Astrocyte (in vitro differentiated cells and primary cell): ENCODE measurements at places on chromosomes 3 and 15.

DNA sequence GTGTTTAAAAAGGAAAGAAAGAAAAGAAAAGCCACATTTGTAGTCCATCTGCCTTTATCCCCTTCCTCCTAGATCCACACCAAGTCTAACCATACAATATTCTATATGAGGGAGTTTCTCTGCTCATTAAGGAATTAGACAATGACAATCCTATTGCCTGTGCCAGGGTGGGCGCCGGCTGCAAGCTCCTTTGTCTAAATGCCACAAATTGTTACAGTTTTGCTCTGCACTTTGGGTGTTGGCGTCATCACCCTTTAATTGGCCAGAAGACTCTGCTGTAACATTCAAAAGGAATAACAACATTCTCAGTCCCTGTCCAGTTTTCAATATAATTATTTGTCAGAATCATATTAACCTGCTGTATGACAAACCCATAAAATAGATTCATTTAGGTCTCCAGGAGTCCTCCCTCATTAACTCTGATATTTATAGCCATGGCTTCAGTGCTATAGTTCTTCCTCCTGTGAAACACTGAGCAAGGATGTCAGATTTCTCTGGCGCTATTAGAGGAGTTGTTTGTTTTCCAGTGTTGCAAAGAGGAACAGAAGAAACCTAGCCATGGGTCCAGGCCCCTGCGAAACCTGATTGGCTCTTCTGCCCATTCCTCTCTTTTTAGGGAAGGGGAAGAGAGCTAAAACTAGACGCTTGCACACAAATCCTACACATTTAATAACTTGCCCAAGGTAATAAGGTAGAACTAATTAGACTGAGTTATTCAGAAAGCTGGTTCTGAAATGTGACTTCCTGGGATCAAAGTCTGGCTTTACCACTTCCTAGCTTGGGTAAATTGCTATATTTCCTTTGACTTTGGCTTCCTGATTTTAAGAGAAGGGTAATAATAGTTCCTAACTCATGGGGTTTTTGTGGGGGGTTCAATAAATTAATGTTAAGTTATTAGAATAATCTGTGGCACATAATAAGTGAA, 112.4 kb downstream of the CD47 start:
- DNase-seq: no peak

DNA sequence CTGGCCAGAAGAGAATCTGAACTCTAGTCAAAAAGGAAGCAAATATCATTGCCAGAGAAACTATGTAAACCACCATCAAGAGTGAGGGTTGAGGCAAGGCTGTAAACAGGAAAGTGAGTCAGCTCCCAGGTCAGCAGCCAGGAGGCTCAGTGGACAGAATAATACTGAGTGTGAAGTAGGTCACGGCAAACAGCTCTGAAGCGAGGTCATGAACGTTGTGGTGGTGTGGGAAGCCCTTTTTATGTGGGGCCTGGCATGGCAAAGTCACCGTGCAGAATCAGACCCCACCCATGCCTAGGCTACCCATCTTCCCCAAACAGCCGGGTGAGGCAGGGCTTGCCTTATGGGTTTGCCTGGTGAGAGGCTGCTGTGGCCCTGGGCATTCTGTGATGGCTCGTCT, 43.9 kb downstream of the THBS1 start:
- DNase-seq: peak; percentile 92

DNA sequence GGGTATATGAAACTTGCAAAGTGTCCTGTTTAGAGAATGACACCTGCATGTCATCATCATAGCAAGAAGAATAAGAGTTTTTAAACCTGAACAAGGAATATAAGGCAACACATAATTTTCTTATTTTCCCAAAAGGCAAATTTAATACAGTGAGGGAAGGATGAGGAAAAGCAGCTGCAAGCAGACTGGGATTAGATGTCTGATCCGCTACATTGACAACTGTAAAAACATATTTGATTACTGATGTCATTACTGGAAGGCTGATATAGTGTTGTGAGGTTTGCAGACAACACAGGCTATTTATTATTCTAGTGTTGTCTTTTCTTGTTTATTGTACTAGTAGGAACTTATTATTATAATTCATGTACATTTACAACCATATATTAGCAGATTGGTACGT, 528.7 kb downstream of the ZIC1 start:
- no peak for DNase-seq

DNA sequence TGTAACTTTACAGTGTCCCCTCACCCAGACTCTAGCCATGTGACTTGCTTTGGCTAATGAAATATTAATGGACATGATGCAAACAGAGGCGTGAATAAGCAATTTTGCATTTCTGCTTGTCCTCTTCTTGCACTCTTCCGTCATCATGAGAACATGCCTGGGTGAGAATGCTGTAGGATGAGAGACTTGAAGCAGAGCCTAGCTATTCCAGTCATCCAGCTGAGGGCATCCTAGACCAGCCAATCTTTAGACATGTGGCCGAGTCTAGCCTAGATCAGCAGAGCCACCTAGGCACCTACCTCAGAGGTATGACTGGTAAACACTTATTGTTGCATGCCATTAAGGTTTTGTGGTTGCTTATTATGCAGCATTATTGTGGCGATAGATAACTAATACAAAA, 450.5 kb upstream of the AZI2 start:
- no peak for DNase-seq

DNA sequence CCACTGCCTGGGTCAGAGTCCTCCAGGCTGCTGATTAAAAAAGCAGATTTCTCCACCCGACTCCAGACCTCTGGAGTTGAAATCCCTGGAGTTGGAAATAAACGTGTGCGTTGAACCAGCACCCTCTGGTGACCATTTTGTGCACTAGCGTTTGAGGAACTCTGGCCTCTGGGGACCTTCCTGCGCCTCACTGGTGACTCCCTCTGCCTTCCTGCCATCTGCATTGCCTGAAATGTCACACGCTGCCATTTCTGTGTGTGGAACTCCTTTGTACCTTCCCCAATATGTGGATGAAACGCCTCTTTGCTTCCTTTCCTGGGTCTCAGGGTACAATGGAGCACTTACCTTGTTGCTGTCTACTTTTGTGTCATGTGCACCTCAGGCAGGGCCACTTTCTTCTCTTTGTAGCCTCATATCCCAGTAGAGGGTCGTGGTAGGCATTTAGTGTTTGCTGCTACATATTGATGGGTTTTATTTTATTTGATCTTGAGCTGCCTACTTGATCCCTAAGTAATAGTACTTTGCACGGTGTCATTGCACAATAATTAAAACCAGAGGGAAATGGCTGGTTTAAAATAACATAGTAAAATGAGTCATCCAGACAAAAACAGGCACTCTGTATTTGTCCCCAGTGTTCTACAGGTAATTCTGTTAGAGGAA, 56.8 kb downstream of the GPR171 start:
- peak; percentile 37 for DNase-seq

DNA sequence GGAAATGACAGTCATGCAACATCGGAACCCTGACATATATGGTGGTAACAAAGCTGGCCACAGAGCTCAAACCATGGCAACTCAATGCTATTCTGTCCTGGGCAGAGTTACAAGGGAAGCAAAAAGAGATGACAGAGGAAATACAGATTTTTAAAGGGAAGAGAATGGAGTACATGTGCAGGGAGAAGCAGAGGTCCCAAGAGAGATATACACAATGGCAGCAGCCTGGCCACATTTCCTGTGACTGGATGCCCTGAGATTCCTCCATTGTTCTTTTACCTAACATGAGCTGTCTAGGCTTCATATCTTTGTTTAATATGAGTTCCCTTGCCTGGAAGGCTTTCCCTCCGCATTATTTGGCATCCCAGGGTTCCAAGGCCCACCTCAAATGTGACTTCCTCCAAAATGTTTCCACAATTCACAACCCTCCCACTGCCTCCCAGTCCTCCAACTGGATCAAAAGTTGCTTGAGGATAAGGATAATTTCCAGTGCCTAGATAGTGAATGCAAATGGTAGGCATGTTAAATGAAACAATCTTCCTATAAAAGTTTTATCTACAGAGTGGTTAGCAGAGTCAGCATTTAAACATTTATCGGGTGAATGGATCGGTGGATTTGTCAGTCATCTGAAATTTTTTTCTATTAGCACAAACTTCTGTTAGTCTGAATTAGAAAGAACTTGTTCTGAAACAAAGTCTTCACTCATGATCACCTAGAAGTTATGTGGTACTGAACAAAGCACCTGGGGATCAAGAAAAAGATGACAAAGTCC, 86.2 kb downstream of the DHX30 start:
- no peak for DNase-seq

DNA sequence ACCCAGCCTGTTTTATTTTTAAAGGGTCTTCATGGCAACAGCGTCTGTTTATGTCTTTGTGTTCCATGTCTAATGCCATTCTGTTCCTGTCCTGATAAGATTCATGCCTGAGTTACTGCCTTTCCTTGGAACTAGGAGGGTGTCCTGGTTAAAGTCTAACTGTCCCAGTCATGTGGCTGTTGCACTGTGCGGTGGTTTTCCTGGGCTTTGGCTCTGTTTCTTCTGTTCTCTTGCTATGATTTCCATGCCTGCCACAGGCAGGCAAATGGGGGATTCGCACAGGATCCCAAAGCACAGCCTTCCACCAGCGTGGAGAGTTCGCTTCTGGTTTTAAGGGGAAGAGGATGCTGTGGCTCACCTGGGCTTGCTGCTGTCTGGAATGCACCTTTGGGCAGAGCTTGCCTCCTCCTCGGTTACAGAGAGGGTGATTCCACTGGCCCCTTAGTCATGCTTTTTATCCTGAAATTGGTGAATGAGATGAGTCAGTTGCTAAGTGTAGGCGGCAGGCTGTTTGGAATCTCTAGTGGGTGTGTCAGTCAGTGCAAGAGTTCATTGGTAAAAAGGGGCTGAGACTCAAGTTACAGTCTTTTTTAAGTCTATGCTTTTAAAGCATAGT, 86.8 kb downstream of the CCK start:
- DNase-seq: peak; percentile 94

DNA sequence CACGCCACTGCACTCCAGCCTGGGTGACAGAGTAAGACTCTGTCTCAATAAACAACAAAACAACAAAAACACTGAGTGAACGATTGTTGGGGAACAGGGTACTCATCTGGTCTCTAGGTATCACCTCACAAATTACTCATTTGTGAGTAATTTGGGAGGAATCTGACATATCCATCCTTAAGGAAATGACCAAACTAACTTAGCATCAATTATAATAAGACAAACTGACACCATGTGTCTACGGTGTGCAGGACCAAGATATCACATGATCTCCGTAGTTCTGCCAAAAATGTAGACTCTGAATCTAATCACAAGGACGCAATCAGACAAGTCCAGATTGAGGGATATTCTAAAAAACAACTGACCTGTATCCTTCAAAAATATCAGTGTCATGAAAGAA, 12.0 kb upstream of the DAPK2 start:
- peak; percentile 22 for DNase-seq

- DNase-seq: peak; percentile 8
These were observed 63.1 kb downstream of the STRIT1 start for GRCh38 chr3:155230382-155230781.

- no peak for DNase-seq
These were observed 31.9 kb upstream of the TM4SF1 start for GRCh38 chr3:149409351-149409750.

GRCh38 chr3:125250973-125251372, 38.4 kb upstream of the SLC12A8 start:
- no peak for DNase-seq

GRCh38 chr3:111541911-111542483, at the start of gene CD96:
CD96 (plus strand) TSS chr3:111542197; CDS start chr3:111542249, 52 bp downstream.
- peak; percentile 57 for DNase-seq

- DNase-seq: no peak
These were observed 322.5 kb upstream of the ICE2 start for GRCh38 chr15:60801395-60801794.

GRCh38 chr15:66706225-66706732, 4.2 kb downstream of the SMAD6 start:
- DNase-seq: no peak

- no peak for DNase-seq
These were observed 42.3 kb upstream of the SLC25A36 start for GRCh38 chr3:140899363-140899762.

- no peak for DNase-seq
These were observed 165.2 kb downstream of the SLCO3A1 start for GRCh38 chr15:92018535-92019239.

DNA sequence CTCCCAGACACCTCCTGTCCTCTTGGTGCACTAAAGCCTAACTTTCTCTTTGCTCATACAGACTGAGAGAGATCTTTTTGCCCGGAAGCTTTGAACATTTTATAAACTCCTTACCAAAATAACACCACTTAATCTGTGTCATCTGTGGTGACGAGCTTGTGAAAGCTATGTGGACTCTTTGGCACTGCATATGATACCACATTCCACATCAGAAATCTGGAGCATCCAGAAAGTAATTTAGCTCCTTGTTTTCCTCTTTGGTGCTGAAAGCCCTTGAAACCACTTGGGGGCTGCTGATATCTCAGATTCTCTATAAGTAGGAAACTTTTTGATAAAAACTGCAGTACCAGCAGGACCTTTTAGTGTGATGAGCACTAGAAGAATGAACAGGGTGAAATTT, 128.3 kb downstream of the ALCAM start:
- peak; percentile 78 for DNase-seq

GRCh38 chr15:94477913-94478553, 246.7 kb downstream of the MCTP2 start:
- no peak for DNase-seq
